Uterus (tissue), 4 donors: ENCODE measurements at places on chromosomes 2 and 18. TPM values are rescaled to one million over a fixed set of nuclear protein-coding genes. Genes with fewer than 3 reads are reported as not detected.

GRCh38 chr2:169036736-169037440 lies 5.8 kb upstream of the ABCB11 start:
- no peak for DNase-seq

DNA sequence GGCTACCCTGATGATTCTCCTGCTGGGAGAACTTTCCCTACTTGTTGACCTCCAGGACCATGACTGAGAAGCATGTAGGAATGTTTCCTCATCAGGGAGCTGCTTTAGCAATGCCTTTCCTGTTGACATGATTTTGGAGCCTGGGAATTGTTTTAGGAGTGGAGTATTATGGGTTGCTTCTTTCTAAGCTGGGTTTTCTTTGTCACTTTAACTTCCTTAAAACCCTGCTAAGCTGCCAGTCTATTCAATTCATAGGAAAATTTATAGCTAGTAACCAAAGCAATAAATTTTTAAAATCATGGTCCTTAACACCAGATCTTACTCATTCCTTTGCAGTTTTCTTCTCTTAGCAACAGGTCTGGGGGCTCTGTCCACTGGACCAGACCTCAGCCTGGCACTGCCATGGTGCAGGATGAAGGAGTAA lies 125.6 kb upstream of the TACR1 start:
- no peak for DNase-seq

DNA sequence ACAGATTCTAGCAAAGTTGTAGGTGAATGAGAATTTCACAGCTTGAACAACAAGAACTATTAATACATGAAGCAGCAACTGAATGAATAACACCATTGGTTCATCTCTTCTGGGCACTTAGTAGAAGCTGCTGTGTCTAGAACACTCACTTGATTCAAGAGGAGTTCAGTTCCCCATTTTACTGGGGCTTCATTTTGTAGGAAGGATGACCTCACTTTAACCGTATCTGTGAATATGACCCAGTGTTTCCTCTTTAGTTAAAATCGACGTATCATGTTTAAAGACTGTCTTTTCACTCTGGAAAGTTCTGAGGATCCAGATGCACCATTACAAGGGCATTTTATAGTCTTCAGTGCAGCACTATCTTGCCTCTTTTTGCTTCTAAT lies 47.8 kb downstream of the LRRTM1 start:
- no peak for DNase-seq

The DNAH6 gene
- 1.0 TPM for total RNA-seq

The DQX1 gene
- total RNA-seq, result not detected

The TEX51 gene
- total RNA-seq, result not detected

DNA sequence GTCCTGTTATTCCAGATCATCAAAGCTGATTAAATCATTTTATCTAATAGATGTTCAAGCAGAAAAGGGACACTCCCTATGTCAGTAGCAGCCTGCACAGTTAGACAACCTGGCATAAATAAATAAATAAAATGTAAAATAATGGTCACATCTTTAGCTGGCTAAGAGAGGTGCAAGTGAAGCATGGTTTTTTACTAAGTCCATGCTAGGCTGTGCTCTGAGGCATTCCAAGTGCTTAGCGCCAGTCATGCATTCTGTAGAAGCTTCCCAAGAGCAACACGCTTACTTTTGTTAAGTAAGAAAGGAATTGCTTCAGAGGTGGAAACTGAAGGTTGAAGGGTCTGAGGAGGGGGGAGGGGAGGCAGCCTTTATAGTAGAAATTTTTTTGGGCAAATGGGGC lies 351.2 kb downstream of the CDH2 start:
- no peak for DNase-seq

DNA sequence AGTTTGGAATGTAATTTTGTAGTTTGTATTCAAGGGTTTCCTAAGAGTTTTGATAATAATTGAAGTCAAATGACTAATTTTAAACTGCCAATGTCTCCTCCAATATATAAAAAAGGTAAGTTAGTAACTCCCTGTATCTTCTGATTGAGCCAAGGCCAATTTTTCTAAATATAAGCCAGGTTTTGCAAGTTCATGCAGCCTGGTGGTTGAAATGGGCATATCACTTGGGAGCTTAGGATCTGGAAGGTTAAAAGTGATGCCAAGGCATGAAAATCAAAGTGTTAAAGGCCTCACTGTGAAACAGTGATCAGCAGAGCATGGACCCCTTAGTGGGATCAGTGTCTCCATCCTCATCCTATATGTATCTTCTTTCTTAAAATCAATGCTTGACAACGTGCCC lies 60.5 kb downstream of the MERTK start:
- DNase-seq, result no peak

The NAT8 gene
- total RNA-seq, result not detected

- DNase-seq, result no peak
These were observed 78.9 kb downstream of the EHD3 start for GRCh38 chr2:31312898-31313297.

The CHRND gene
- total RNA-seq, result not detected

DNA sequence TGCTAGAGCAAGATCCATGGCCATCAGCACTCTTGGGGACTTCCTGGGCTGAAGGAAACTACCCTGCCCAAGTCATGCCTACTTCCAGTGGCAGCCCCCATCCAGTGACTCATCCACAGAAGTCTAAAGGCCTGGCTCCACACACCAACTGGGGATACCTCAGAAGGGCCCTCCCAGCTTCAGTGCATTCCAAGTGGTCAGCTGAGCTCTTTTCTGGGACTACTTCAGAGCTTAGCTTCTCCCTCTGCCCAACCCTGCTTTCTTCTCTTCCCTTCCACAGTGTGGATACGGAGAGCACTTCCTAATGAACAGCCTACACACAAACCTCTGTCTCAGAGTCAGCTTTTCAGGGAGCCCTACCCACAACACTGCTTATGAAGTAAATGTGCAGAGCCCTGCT lies 66.5 kb downstream of the CLHC1 start:
- no peak for DNase-seq

GRCh38 chr2:187075199-187075635 lies 226.2 kb upstream of the ZSWIM2 start:
- no peak for DNase-seq

The CIB4 gene
- not detected for total RNA-seq

GRCh38 chr2:186100636-186101035 lies 362.0 kb downstream of the FSIP2 start:
- DNase-seq, result no peak

DNA sequence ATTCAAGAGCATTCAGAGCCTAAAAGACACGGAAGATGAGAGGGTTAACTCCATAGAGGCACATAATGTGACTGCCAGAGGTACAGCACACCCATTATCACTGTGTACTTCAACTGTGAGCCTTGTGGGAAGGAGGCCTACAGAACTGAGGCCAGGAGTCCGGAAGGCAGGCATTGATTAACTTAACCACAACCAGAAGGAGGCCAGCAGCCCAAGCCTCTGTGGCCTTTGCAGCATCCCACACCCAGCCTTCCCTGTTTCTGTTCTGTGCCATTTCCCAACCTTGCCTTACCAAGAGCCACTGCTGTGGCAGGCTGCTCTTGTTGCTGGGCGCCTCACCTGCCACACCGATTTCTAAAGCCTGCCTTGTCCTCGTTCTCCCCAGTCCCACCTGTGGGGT lies 27.2 kb downstream of the SIGLEC15 start:
- no peak for DNase-seq

- no peak for DNase-seq
These were observed 230.7 kb downstream of the HAUS1 start for GRCh38 chr18:46334868-46335281.

GRCh38 chr2:168330624-168331423 lies 83.4 kb upstream of the STK39 start:
- no peak for DNase-seq

GRCh38 chr2:70816726-70817125 lies 3.7 kb downstream of the CLEC4F start:
- DNase-seq, result no peak

DNA sequence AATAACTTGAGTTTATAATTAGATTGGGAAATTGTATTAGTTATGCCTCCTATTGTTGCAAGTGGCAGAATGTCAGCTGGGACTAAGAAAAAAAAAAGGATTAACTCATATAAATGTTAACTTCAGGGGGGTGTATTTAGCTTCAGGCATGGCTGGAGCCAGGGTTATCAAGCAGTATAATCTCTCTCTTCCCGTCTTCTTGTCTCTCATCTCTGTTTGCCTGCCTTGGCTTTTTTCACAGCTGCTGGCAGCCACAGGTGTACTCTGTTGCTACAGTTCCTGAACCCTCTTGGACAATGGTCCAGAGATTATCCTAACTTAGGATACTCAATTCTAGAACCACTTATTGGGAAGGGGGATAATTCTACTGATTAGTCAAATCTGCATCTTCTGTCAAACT lies 370.7 kb upstream of the MEX3C start:
- DNase-seq, result no peak

- peak; percentile 48 for DNase-seq
These were observed 132.8 kb downstream of the TPO start for GRCh38 chr2:1546023-1546591.
